ENCODE measurements at places on chromosomes 4 and X. TPM values are rescaled to one million over a fixed set of nuclear protein-coding genes. Genes with fewer than 3 reads are reported as not detected.

- no peak for DNase-seq
Observed at GRCh38 chr4:46146993-46147392, 23.1 kb upstream of the GABRG1 start.

DNA sequence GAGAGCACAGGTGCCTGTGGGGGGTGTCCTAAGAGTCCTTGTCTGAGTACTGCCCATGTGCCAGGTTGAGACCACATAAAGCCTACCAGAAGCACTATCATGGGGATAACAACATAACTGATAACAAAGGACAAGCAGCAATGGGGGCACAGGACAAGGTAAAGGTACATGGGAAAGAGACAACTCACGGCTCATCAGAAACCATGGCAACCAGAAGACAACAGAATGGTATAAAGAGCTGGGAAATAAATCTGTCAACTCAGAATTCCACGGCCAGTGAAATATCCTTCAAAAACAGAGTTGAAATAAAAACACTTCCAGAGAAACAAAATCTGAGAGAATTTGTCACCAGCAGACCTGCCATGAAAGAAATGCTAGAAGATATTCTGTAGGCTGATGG is 20.0 kb downstream of the CENPU start:
- DNase-seq: no peak

DNA sequence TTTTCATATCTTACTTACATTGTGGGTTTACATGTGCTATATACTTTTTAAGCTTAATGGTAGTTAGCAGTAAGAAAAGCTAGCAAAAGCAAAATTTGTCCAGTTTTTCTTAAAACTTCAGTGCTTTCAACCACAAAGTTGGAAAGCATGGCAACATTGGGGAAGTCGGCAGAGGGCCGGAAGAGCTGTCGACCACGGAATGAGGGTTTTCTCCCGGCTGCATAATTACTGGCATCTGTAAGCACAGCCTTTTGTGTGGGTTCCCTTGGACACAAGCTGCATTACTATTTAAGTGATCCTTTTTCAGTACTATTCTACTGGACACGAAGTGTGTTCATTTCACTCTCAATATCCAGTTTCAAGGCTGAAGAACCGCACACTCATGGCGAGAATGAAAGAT is 560.4 kb downstream of the ANKRD50 start:
- DNase-seq: no peak

- no peak for DNase-seq
Observed at GRCh38 chrX:119013164-119013563, 38.7 kb downstream of the LONRF3 start.

DNA sequence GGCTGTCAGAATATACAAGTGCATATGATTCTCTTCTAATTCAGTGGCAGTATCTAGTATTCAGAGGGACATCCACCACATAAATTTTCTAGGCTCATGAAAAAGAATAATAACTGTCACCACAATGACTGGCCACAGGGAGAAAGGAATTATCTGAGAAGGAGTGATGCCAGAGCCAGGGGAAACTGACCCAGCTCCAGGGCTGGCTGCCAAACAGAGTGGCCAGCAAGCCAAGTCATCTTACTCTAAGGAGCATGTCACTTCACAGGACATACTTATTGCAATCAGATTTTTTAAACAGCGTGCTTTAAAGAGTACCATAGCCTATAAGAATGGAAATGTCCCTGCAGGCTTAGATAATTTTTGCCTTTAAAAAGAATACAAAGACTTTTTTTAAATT is 5.8 kb upstream of the SEPTIN11 start:
- no peak for DNase-seq

DNA sequence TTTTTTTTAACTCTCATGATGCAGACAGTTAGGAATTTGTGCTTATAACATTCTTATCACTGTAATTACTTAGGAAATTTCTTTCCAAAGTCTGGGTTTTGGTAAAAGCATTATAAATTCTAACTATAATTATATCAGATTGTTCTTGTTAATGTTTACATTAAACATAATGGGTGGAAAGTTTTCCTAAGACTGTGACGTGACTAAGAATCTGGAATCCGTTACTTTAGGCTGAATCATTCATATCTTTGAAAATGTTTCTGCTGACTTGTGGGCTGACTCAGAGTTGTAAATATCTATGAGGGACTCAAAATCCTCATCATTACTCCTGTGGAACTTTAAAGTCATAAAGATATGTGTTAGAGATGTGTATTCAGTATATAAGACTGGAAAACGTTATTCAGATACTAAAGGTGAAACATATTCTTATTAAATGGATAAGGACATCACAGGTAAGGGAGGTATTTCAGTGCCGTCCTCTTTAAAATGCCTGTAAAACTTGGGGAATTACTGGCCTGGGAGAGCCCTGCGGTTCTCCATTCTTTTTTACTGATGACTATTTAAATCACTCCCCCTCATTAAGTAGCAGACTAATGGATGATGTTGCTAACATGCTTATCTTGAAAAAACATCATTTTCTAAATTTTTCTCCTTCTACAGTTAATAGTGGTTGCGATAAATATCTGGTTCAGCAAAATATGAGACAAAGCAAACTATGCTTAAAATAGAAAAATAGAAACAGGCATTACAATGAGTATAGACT is 159.0 kb downstream of the DCLK2 start:
- no peak for DNase-seq

DNA sequence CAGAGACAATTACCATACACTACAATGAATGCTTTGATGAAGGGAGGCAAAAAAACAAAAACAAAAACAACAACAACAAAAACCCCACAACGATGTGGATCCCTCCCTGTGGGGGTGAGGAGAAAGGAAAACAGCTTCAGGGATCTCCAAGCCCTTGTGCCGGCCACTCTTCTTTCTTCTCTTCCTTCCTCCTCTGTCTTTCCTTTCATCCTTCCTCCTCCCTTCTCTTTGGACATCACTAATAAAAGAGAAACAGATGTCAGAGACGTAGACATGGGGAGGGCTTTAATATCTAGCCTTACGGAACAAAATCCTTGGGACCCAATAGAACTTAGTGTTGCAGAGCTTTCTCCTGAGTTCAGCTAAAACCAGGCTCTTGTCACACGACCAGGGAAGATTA is 18.8 kb upstream of the STX18 start:
- no peak for DNase-seq

DNA sequence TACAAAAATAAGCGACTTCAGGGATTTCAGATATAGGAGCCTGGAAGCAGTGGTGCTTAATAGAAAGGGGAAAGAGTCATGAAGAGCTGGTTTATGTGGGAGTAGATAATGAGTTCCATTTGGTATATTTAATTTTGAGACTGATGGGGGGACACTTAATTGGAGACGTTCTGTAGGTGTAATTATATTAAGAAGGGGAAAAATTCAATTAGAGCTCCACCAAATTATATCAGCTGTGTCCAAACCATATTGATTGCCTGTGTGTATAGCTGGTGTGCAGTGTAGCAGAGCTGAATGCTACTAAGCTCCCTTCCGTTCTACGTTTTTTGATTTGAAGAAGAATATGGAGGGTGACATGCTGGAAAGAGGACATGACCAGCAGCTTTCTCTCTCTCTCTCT is 282.3 kb downstream of the DMD start:
- DNase-seq: no peak

DNA sequence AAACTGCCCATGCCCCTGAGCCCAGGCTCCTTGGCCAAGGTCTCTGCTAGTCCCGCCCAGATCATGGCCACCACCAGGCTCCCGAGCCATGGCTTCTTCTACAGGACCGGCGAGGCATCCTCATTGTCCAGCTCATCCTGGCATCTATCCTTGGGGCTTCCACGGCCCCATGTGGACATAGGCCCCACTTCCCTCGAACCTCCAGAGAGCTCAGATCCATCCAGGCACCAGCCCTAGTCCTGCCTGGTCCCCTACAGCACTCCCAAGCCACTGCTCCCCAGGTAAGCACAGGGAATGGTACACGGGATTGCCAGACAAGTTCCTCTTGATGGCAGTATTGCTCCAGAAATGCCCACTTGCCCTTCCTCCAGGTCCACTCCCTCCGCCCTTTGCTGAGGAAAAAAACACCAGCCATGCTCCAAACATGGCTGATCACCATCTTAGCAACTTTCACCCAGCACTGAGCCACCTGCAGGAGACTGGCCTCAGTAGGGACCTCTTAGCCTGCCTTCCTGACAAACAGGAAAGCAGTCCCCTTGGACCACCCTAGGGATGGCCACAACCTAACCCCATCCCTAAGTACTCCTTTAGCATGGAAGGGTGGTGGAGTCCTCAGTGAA is 272.1 kb upstream of the AGTR2 start:
- peak; percentile 4 for DNase-seq

GRCh38 chr4:40193016-40193571 is 3.7 kb upstream of the RHOH start:
- DNase-seq: peak; percentile 49

DNA sequence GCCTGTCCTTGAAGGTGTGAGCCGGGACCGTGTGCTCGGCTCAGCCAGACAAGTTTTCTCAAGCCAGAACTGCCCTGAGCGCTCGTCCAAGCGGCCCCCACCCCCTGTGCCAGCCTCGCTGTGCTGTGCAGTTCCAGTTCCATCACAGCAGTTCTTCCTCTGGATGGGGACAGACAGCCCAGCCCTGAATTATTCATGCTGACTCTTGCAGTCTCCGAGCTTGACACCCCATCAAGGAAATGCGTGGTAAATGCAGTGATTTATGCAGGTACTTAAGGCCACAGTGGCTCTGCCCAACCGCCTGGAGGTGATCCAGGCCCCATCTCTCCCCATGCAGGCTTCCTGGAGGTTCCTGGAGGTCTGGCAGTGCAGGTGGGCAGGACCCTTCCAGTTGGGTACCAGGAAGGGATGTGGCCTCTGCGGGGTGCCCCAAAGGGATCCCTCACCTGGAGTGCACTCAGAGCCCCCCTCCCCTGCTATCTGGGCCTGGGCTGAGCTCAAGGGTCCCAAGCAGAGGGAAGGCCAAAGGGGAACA is 44.8 kb upstream of the HMX1 start:
- DNase-seq: no peak

DNA sequence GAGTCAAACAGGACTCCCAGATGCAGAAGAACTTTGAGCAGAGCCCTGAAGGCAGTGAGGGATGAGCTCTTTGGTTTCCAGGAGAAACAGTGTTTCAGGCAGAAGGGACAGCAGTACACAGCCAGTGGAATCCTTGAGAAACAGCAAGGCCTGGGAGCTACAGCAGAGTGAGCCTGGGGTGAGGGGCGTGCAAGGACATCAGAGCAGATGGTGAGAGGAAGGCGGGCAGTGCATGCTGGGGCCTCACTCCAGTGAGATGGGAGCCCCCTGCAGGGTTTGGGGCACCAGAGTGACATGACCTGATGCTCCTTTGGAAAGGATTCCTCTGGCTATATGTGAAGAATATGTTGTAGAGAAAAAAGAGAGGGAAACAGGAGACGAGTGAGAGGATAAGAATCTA is 98.1 kb upstream of the EGFL6 start:
- DNase-seq: no peak

- DNase-seq: no peak
Observed at GRCh38 chr4:44159991-44160390, 288.6 kb downstream of the KCTD8 start.

- DNase-seq: no peak
Observed at GRCh38 chrX:10016519-10017132, 49.5 kb downstream of the CLDN34 start.

SLC26A1 gene
- total RNA-seq: 0.43 TPM

NPNT gene
- total RNA-seq: not detected

MAGEC2 gene
- total RNA-seq: not detected

NHSL2 gene
- total RNA-seq: 0.50 TPM

TENM3 gene
- total RNA-seq: not detected

SOWAHD gene
- total RNA-seq: 0.30 TPM

HGFAC gene
- not detected for total RNA-seq
